ENCODE measurements at places on chromosomes 3 and 15.

DNA sequence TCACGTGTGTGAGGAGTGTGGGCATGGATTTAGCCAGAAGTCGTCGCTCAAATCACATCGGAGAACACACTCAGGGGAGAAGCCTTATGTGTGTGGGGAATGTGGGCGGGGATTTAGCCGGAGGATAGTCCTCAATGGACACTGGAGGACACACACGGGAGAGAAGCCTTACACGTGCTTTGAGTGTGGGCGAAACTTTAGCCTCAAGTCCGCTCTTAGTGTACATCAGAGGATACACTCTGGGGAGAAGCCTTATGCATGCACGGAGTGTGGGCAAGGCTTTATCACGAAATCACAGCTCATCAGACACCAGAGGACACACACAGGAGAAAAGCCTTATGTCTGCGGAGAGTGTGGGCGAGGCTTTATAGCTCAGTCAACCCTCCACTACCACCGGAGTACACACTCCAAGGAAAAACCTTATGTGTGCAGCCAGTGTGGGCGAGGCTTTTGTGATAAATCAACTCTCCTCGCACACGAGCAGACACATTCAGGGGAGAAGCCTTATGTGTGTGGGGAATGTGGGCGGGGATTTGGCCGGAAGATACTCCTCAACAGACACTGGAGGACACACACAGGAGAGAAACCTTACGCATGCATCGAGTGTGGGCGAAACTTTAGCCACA lies 28.1 kb downstream of the ZNF589 start:
- peak; percentile 73 for DNase-seq

DNA sequence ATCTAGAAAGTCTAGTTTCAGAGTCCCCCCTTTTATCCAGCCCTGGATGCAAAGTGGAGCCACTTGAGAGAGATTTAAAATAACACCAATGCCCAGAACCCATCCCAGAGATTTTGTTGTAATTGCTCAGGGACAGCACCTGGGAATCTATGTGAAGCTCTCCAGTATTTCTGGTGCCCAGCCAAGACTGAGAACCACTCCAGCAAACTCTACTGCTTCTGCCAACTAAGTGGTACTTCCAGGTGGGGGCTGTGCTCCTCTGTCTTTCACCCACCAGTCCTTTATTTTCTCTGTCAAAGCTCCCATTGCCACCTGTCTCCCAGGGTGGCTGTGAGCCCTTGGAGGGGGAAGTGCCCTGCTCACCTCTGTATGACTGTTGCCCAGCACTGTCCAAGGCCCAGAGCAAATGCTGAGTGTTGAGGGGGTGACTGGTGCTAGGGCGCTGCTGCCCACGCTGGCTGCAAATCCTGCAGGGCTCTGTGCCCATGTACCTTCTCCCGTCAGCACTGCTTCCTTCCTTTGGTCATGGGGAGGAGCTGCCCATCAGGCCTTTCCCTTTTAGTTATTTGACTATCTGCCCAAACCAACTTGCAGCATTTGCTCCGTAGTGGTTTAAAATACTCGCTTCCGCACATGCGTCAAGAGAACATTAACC lies 9.4 kb downstream of the CLSTN2 start:
- DNase-seq = no peak

DNA sequence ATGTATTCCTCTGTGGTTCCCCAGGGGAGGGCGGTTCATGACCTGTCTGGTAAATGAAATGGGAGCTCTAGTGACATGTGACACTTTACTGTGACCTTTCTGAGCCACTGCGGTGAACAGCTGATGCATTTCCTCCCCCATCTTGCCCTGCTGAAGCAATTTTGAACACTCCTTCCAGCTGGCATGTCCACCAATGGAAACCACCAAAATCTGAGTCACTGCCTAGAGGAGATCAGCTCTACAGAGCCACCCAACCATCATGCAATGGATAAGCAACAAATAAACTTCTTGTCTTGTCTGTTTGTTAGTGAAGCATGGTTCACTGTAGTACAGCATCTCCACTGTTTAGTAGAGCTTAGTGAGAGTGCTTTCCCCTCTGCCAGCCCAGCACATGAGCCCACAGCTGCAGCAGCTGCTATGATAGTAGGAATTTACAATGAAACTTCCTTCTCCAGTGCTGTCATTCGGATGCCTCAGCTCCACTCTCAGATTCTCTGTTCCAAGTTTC lies 479.4 kb downstream of the NTRK3 start:
- peak; percentile 30 for DNase-seq

DNA sequence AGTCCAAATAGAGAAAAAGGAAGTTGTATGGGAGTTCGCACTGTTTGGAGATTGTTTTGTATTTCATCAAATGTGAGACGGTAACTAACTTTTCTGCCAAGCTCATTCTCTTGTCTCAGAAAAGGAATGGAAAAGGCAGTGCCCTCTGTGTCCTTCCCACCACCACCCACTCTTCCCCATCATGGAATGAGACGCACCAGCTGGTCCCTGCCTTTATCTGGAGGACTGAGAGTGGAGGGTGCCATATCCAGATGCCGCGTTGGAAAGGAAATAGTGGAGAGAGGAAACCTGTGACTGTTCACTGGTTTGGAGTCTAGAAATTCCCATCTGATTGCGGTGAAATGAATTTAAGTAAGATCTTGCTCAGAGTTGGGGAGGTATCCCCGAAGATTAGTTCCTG lies 3.7 kb upstream of the CCK start:
- DNase-seq = no peak

DNA sequence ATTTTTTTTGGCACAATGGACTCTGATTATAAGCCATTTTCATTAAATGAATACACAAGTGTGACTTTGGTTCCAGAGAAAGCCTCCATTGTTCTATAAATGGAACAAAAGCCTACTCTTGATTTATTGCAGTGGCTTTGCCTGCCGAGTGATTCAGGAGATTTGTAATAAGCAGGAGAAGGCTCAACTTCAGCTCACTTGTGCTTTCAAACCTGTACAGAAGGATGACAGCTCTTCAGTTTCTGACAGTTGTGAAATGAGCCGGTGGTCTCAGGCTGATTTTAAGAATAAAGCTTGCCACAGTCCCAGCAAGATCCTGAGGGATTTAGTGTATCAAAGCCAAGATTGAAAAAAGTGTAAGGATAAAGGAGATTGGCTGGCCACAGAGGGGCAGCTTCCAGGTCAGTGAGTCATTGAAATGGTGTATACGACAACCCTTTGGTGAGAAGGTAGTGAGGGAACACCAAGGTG lies 438.8 kb upstream of the TGFBR2 start:
- peak; percentile 60 for DNase-seq

- DNase-seq = peak; percentile 97
Observed at GRCh38 chr3:123660900-123661299, 76.0 kb upstream of the HACD2 start.

DNA sequence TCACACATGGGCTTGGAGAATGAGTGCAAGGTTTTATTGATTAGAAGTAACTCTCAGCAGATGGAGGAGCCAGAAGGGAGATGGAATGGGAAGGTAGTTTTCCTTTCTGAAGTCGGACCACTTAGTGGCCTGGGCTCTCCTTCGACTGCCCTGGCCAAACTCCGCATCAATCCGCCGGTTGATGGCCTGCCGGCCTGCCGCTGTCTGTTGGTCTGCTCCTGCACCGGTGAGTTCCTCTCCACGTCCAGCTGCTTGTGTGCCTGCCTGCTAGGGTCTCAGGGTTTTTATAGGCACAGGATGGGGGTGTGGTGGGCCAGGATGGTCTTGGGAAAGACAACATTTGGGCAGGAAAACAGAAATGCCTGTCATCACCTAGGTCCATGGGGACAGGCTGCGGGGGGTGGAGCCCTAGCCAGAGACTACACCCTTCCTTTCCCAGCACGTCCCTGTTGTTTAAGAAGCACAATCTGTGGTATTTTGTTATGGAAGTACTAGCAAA lies 837.0 kb downstream of the PDCD6IP start:
- DNase-seq = no peak

DNA sequence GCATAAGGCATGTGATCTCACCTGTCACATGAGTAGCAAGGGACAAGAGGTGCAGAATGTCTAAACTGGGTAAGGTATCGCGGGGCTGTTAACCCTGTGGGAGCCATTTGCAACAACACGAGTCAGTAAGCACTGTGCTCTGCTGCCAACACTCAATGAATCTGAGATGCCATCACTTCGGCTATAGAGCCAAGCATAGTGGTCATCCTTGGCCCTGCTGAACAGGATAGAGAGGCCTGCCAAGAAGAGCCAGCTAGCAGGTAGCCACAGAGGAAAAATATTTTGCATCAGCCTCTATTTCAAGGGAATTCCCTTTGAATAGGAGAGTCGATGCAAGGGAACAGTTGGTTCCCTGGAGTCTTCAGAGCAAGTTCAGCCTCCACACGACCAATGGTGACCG lies 137.8 kb downstream of the NTRK3 start:
- no peak for DNase-seq

DNA sequence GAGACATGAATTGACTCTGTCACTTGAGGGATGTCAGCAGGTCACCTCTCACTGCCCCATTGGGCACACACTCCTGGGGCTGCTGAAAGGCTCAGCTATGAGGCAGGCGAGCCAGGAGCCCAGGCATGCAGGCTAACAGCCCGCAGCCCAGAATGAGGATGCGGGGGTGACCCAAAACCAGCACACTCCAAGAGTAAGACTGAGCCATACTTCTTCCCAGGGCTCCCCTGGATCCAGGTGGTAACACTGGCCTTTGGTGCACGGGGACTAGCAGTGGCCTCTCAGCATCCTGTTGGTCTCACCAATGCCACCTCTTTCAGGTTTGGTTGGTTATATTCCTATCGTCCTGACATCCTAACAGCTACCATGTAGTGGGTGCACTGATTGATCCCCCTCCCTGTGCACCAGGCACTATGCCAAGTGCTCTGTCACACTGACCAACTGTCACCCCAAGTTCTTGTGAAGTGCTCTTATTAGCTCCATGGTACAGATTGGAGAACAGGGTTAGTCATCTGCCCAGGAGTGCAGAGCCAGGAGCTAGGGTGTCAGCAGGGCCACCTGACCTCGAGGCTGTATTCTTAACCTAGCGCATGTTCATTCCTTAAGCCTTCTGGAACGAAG lies 24.8 kb upstream of the SPTBN5 start:
- DNase-seq = no peak

DNA sequence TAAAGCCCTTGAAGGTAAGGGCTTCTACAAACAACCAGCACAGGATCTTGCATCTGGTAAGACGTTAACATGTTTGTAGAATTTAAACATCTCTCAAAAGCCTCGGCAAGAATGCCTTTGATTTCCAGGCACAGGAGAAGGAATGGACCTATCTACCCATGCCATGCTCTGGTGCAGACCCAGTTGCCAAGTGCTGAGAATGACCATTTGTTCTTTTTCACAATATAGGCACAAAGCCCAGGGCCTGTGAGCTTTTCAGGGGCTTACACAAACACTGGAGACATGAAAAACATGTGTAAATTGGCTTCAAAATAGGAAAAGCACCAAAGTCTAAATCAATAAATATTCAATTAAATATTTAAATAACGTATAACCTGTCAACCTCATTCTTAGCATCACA lies 266.9 kb upstream of the TTC14 start:
- no peak for DNase-seq

DNA sequence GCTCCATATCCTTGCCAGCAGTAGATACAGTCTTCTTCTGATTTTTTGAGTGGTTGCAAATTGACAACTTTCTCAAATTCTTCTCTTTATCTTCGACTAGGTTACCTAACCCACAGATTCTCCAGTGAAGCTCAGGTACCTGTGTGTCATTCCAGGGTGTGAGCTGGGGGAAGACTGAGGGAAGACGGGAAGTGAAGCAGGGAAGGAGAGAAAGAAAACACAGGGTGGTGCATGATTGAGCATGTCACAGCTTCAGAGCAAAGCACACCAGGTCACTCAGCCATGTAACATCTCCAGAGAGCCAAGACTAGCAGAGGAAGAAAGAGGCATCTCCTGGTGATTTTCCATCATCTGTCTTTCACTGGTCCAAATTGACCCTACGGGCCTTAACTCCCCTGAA lies 67.2 kb downstream of the LSM3 start:
- no peak for DNase-seq

GRCh38 chr15:29632671-29633406 lies 189.4 kb downstream of the TJP1 start:
- DNase-seq = no peak

- no peak for DNase-seq
Observed at GRCh38 chr3:183777016-183777618, 48.3 kb downstream of the MAP6D1 start.

- DNase-seq = peak; percentile 87
Observed at GRCh38 chr3:194364652-194365434, 4.7 kb downstream of the LRRC15 start.

- no peak for DNase-seq
Observed at GRCh38 chr3:105767216-105767615, 101.6 kb downstream of the CBLB start.

DNA sequence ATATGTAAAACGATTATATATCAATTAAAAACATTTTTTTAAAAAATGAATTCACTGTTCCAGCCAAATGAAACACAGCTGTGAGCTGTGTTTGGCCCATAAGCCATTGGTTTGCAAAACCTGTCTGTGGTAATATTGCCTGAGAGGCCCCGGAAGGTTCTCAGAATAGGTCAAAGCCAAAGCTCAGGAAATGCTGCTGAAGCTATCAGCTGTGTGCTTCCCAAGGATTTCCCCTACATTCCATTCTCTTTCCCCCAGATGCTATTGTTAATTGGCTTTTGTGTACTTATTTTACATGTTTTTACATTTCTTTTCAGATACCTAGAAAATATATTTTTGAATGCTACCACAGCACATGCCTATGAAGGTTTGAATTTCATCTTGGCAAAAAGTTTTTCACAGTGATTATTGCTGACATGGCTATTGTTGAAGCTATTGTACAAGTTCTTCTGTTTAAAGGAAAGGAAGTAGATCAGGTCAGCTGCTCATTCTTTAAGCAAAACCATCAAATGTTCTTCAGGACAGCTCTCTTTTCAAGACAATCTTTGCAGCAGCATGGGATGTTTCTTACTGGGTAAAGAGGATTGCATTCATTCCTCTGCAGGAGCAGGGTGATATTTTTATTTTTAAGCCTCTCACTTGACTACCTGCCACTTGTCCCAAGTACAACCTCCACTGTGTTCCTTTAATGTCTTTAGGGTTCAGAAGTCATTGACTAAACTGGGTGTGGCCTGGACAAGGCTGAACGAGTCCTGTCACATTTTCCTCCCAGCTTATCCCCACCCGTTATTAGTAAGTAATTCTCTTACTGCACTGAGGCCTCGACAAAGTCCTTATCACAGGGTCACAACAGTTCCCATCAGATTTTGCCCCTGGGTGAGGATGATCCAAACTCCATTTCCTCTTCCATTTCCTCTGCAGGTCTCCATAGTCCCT lies 26.3 kb upstream of the BNC1 start:
- DNase-seq = no peak

Measured in fibroblast of mammary gland (primary cell).